ENCODE measurements at places on chromosomes 3 and 15. TPM values are rescaled to one million over a fixed set of nuclear protein-coding genes. Genes with fewer than 3 reads are reported as not detected.

Gene GOLGA6L10
- 0.84 TPM for total RNA-seq

Gene ZDHHC19
- not detected for total RNA-seq

Gene CATSPER2
- 9.1 TPM for total RNA-seq

Gene CD86
- 1.5 TPM for total RNA-seq

Gene NOX5
- total RNA-seq: not detected

Gene MFN1
- total RNA-seq: 30.4 TPM

Gene GPR160
- 7.4 TPM for total RNA-seq

Gene PAQR5
- total RNA-seq: not detected

Gene ZBED2
- 0.68 TPM for total RNA-seq

Gene ONECUT1
- total RNA-seq: not detected

Gene SUMF1
- 8.7 TPM for total RNA-seq

Gene CCR3
- 0.37 TPM for total RNA-seq

Gene ABHD17C
- 2.1 TPM for total RNA-seq

Gene NUDT16
- total RNA-seq: 7.8 TPM

Gene P2RY1
- 0.44 TPM for total RNA-seq

Gene PCNP
- 181 TPM for total RNA-seq

DNA sequence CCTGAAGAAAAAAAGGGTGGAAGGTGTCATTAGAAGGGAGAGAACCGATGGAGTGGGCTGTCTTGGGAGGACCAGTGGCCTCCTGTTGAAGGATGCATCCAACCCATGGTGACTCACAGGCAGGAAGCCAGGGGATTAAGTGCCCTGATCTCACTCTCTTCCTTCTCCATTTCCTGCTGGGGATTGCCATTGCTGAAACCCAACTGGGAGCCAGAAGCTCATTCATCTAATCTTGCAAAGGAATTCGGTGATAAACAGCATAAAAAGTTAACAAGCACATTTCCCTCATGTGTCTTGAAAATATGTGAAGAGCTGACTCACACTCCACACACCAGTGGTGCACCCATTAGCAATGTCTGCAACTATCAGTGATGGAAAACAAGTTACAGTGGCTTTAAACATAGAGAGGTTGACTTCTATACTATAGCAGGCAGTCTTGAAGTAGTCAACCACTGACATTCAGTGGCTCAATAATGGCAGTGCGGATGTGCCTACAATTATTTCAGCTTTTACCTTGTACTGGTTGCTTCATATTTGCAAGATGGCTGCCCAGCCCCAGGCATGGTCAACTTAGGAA is 12.8 kb upstream of the CSRNP1 start:
- DNase-seq: no peak

- no peak for DNase-seq
Observed at GRCh38 chr3:184982076-184982475, 170.1 kb downstream of the VPS8 start.

GRCh38 chr3:56296361-56296760 is 171.9 kb downstream of the ERC2 start:
- no peak for DNase-seq

DNA sequence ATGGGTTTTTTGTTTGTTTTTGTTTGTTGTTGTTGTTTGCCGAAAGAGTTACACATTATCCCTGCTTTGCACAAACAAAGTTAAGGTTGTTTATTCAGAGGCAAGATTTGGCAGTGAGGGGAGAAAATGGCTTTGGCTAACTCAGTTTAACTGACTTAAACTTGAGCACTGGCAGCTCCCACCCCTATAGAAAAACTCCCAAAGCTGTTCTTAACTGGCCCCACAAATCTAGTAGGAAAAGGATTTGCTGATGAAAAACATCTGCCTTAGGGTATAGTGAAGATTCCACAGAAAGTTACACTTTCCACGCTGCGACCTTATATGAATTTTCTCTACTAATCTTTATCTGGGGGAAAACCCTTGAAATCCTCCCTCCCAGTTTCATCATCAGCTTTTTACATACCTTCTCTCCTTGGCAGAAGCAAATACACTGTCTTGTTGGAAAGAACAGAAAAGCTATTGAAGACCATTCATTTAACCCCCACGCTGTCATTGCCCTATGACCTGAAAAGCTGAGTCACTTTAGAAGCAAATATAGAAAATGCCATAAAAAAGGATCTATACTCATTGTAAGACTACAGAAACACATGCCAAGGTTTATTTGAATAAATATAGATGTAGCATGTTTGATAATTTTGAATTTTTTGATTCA is 551.7 kb downstream of the NR2F2 start:
- DNase-seq: no peak

DNA sequence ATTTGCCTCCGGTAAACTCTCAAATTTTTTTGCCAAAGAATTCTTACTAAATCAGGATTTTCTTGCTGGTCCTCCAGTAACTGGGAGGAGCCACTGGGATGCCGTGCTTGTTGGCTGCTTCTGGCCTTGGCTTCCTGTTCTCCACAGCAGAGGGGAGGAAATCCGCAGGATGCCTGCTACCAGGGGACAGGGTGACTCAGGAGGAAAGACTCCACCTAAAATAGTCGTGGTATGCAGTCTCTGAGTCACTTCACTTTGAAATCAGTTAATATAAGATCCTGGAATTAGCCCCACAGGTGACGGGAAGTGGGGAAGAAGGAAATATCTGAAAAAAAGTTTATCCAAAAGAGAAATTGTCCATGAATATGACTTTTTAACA is 6.5 kb upstream of the TM4SF18 start:
- no peak for DNase-seq

GRCh38 chr3:67076607-67077006 is 78.5 kb downstream of the KBTBD8 start:
- no peak for DNase-seq

- no peak for DNase-seq
Observed at GRCh38 chr3:159761369-159761768, 227.3 kb upstream of the IL12A start.

GRCh38 chr15:40085266-40085665 is 23.4 kb downstream of the BMF start:
- DNase-seq: no peak

DNA sequence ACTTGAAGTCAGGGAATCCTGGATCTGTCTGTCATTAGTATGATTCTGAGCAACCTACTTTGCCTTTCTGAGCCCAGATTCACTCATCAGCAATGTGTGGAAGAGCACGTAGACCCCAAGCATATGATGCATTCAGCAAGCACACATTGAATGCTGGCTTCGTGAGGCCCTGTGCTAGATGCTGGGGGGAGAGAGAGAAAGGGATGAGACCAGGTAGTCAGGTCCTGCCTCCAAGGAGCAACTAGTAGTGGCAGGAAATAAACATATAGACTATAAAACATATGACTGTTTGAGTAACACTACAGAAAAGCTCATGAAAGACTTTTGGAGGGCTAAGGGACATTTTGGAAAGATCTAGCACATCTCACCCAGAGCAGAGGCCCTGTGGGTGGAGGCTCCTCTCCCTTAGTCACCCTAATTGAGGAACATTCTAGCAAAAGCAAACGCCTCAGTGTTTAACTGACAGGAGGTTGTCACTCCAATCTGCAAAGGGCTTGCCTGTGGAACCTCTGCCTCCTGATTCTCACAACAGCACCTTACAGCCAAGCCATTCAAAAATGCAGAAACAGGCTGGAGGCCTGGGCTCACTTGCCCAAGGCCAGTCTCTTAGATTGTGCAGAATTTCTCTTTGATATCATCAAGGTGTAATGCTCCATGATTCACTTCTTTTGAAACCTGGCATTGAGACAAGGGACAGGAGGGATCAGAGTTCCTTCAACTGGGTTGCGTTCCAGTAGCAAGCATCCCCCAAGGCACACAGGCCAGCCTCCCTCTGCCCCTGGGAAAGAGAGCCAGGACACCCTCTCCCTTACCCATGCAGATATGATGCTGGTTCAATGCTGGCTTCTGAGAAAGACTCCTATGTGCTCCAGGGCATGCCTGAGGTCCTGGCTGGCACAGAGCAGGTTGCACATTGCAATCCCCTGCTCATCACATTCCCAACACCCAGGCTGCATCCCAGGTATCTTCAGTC is 26.1 kb downstream of the STARD5 start:
- no peak for DNase-seq

- no peak for DNase-seq
Observed at GRCh38 chr3:107643038-107643883, 120.5 kb downstream of the BBX start.

GRCh38 chr15:50098545-50098944 is 20.5 kb downstream of the ATP8B4 start:
- no peak for DNase-seq

- DNase-seq: no peak
Observed at GRCh38 chr3:173911446-173911845, 513.9 kb downstream of the NLGN1 start.

GRCh38 chr3:46395210-46395661 is 11.6 kb downstream of the CCR5AS start:
- no peak for DNase-seq

DNA sequence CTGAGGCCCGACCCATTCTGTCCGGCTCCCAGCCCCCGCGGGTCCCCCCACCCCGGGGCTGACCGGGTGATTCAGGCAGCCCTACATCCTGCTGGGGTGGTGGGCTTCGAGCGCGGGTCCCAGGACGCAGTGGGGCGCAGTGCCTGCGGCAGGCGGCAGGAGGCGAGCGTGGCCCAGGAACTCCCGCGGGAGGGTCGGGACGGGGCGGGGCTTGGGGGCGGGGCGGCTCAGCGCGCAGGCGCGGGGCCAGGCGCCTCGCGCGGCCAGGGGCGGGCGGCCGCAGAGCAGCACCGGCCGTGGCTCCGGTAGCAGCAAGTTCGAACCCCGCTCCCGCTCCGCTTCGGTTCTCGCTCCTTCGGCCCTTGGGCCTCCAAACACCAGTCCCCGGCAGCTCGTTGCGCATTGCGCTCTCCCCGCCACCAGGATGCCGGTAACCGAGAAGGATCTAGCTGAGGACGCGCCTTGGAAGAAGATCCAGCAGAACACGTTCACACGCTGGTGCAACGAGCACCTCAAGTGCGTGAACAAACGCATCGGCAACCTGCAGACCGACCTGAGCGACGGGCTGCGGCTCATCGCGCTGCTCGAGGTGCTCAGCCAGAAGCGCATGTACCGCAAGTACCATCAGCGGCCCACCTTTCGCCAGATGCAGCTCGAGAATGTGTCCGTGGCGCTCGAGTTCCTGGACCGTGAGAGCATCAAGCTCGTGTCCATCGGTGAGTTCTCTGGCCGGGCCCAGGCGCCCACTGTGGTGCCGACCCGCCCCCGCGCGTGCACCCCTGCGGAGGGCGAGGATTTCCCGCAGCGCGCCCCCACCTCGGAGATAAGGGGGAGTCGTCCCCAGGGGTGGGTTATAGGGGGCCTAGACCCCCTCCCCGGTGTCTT is at the start of gene FLNB:
Gene FLNB (plus strand): TSS at position 282 of the 885 bp plus-strand sequence. CDS start 143 bp downstream, at position 425.
- peak; percentile 81 for DNase-seq

DNA sequence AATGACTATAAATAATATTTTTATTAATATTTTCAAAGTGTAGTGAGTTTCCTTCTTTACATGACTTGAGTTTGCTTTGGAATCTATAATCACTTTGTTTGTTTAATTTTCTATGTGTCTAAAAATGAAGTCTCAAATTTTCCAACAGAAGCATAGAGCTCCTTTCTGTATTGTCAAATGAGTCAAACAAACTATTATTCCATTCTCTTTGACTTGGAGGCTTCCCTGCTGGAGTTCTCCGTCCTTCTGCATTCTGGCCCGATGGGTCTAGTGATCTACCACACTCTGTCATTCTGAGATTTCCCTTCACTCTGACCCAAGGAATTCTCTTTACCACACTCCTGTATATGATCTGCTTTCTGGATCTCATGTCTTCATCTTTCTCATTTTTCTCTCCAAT is 30.1 kb downstream of the POLR2M start:
- no peak for DNase-seq

GRCh38 chr15:90986790-90987507 is 7.4 kb downstream of the PRC1 start:
- no peak for DNase-seq

Measured in activated CD8-positive, alpha-beta T cell treated with anti-CD3 and anti-CD28 coated beads, Interleukin-2, amount 10 ng/mL, durations not matched to agents 7 days and 5 days (primary cell).